ENCODE measurements at places on chromosomes 5 and 9. TPM values are rescaled to one million over a fixed set of nuclear protein-coding genes. Genes with fewer than 3 reads are reported as not detected.
A peak's percentile ranks its signal among the peaks of the same experiment; 100 is the strongest.

DNA sequence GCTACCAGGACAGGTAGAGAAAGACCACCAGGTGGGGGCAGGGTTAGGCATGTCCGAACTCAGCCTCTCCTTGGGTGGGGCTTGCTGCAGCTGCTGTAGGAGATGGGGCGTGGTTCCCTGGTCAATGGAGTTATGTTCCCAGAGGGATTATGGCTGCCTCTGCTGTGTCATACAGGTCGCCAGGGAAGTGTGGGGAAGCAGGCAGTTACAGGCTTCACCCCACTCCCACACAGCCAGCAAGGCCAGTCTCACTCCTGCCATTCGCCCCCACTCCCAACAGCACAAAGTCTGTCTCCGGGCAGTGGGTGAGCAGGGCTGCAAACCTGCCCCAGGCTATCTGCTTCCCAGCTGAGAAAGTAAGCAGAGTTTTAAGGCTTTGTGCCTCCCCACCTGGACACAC is 20.0 kb upstream of the CEP72 start:
- no peaks in the 10 kb centered on the region for H3K36me3 ChIP-seq
- H3K27ac ChIP-seq: no peak overlapping the region

PCDHA5 gene
- polyA plus RNA-seq: not detected

CD274 gene
- 5.2 TPM for polyA plus RNA-seq

EPB41L4A gene
- 0.42 TPM for polyA plus RNA-seq

DNA sequence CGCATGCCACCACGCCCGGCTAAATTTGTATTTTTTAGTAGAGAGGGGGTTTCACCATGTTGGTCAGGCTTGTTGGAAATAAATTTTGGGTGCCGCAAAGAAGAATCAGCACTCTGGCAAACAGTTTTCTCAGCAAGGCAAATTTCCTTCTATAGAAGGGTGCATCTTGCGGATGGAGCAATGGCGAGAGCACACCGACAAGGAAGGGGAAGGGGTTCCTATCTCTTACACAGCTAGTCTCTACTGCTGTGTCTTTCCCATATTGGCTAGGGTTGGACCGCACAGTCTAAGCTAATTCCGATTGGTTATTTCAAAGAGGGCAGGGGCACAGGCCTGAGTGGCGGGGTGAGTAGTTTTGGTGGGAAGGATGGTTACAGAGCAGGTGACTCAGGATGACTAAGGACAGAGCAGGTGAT is 707 bp downstream of the GTF3C5 start:
- H3K27ac ChIP-seq: no peak overlapping the region
- no peaks in the 10 kb centered on the region for H3K36me3 ChIP-seq
- peak; percentile 20 for DNase-seq
- H3K27me3 ChIP-seq: no peaks in the 10 kb centered on the region
- H3K4me1 ChIP-seq: peaks cover 7% of the 10 kb centered on the region

DNA sequence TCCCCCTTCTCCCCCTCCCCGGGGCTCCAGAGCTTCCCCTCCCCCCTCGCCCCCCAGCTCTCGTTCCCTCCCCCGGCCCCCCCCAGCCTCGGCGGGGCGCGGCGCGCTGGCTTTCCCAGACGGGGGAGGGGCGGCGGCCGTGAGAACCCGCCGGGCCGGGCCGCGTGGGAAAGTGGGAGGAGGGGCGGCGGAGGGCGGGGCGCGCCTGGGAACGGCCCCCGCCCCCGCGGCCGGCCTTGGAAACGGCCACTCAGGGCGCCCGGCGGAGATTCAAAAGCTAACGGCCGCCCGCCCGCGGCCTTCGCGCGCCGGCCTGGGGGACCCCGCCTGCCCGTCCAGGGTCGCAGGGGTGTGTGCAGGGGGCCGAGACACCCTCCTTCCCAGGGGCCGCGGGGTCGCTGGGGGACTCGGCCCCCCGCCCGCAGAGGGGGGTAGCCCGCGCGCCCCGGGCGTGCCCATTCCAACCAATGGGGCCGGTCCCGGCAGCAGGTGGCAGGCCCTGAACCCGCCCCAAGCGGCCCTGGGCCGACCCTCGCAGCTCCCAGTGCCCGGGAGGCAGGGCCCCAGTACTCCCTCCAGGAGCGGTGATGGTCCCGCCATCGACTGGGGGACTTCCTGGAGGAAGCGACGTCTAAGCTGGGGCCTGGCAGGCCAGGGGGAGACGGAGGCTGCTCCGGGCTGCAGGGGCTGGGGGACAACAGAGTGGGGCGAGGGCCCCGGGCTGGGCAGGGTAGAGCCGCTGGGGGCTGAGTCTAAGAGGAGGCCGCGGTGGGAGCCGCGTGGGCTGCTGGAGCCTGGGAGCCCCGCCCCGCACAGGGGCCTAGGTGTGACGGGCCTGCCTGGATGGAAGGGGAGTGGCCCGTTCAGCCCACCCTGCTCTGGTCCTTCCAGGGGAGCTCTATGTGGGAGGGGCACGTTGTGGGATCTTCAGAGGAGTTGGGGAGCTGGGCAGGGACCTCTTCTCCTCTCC is 14.2 kb upstream of the NRARP start:
- DNase-seq: peak; percentile 77
- H3K4me3 ChIP-seq: peak overlapping the region; percentile 21
- no peak overlapping the region for H3K27ac ChIP-seq
- no peaks in the 10 kb centered on the region for H3K36me3 ChIP-seq
- no peaks in the 10 kb centered on the region for H3K27me3 ChIP-seq

DNA sequence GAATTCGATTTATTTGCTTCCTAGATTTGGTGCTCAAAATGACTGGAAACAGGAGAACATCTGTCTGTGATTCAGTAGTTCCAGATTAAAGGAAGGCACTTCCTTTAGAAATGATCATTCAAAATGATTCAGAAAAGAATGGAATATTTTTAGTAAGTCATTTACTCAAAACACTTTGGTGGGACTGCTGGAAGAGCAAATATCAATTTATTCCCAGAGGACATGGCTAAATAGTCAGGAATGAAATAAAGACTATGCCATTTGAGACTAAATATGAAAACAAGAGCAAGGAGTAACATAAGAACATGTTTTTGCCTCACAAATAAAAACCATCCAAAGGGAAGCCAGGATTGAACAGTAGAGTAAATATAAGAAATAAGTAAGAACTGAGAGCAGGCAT is 138.6 kb upstream of the RASA1 start:
- peak overlapping the region; percentile 79 for H3K27ac ChIP-seq
- no peak overlapping the region for H3K4me3 ChIP-seq
- no peaks in the 10 kb centered on the region for H3K27me3 ChIP-seq
- peaks cover 57% of the 10 kb centered on the region for H3K4me1 ChIP-seq

DNA sequence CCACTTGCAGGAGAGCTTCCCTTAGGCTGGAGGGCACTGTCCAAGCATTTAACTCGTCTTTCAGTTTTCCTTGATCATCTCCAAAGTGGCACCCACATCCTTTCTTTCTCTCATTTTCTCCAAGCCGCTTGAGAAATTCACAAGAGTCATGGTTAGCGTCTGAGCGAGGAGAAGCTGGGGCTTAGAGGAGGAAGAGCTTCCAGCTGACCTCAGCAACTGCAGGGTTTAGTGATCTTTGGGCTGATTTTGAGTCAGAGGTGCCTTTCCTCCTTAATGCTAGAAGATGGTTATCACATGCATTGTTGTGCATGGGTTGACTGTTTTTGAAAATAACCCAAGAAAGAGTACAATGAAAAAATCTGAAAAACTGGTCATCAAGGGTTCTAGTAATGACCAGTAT is 134.7 kb downstream of the GADD45G start:
- no peak overlapping the region for H3K27ac ChIP-seq
- H3K36me3 ChIP-seq: no peaks in the 10 kb centered on the region
- no peaks in the 10 kb centered on the region for H3K4me1 ChIP-seq
- H3K27me3 ChIP-seq: no peaks in the 10 kb centered on the region

DNA sequence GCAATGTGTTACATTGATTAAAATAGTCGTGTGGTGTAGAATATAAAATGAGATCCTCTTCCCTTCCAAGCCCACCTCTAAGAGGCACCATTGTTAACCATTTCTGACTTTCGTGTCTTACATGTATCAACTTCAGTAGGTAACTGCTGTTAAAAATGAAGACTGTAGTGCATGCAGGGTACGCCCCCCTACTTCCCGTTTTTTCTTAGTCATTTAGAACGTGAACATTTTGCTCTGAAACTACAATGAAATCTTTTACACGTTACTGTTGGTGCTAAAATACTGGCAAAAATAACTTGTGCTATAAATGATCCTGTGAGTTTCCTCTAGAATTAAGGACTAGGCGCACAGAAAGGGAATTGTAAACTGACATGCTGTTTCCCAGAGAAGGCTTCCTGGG is 41.5 kb downstream of the WNK2 start:
- no peak for DNase-seq
- no peak overlapping the region for H3K27ac ChIP-seq
- no peaks in the 10 kb centered on the region for H3K36me3 ChIP-seq
- H3K27me3 ChIP-seq: 0 out of 2 replicates have a peak, but pooled peaks cover 3% of the 10 kb centered on the region
- H3K4me1 ChIP-seq: peaks cover 6% of the 10 kb centered on the region

DNA sequence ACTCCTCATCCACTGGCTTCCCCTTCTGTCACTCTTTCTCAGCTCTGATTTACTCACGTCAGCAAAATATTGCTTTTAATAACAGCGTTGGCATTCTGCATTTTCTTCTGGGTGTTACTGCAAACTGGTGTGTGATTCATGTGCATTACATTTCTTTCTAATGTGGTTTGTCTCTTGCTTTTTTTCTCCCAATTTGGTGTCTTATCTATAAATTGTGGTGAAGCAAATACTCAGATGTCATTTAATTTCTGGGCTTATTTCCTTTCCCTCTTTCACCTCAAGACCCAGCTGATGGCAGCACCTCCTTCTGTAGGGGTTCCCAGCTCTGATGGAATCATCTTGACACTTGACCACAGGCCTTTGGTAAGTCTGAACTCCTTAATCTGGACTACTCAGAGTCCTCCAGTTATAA is 180.7 kb upstream of the ZNF618 start:
- no peak for DNase-seq
- H3K4me3 ChIP-seq: no peak overlapping the region
- H3K4me1 ChIP-seq: no peaks in the 10 kb centered on the region
- H3K36me3 ChIP-seq: no peaks in the 10 kb centered on the region

GRCh38 chr5:74640954-74641734 is 616 bp upstream of the ENC1 start:
- no peaks in the 10 kb centered on the region for H3K27me3 ChIP-seq
- peaks cover 38% of the 10 kb centered on the region for H3K4me1 ChIP-seq
- peak overlapping the region; percentile 57 for H3K27ac ChIP-seq
- no peaks in the 10 kb centered on the region for H3K36me3 ChIP-seq

Measured in GM23248 (cell line).